ENCODE measurements at places on chromosomes 7 and 10.

DNA sequence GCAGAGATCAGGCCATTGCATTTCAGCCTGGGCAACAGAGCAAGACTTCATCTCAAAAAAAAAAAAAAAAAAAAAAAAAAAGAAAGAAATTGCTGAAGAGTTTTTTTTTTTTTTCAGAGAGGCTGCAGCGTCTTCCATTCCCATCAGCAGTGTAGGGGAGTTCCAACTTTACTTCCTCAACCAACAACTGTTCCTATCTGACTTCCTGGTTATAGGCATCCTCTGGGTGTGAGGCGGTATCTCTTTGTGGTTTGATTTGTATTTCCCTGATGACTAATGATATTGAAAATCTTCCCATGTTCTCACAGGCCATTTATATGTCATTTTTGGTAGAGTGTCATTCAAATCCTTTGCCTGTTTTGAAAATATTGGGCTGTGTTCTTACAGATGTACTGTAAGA, 40.2 kb downstream of the PRTFDC1 start:
- no peak for DNase-seq

- DNase-seq: no peak
Observed at GRCh38 chr7:101089876-101090275, 4.6 kb downstream of the TRIM56 start.

GRCh38 chr10:68305854-68306253, 26.0 kb upstream of the HNRNPH3 start:
- no peak for DNase-seq

GRCh38 chr10:122264436-122264835, 6.7 kb upstream of the BTBD16 start:
- no peak for DNase-seq

GRCh38 chr10:50360077-50360850, 108.9 kb upstream of the ASAH2 start:
- no peak for DNase-seq

GRCh38 chr10:5719546-5719945, 34.9 kb downstream of the TASOR2 start:
- no peak for DNase-seq

DNA sequence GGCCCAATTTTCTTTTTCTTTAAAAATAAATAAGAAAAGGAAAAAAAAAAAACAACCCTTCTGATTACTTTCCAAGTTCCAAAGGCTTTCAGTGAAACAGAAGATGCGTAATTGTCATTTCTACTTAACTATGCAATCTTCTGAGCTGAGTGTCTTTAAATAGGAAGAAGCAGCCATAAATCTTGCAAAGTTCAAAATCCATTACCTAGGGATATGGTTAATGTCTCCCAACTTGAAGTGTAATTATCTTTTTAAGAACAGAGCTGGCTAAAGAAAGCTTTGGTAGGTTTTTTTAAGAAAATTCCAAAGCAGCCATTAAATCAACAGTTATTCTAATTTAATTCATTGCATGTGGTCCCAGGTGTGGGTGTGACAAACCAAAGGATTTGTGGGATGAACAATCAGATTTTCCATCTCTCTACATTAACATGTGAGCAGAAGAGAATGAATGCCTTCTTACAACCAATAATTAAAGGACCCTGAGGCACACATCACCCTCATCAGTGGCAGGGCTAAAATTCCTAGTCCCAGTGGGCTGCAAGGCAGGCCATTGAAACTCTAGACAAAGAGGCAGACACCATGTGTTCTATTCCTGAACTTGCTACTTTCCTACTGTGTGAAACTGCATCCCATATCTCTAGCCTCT, 419.2 kb downstream of the REEP3 start:
- DNase-seq: peak; percentile 84

GRCh38 chr7:87316846-87317552, 28.5 kb upstream of the CROT start:
- no peak for DNase-seq

DNA sequence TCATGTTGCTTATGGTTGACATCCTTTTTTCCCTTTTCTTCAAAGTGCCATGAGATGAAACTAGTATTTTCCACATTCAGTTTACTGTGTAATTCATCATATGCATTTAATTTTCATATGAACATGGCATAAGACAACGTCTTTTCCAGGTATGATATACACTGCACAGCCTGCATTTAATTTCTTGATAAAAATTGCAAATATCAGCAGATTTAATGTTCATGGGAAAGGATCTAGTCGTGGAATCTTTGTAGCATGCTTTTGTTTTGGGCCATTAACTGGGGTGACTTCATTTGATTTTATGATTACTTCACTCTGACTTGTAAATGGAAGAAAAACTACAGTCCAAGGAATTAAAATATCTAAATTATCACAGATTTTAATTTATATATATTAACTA, 837.3 kb downstream of the IPMK start:
- no peak for DNase-seq

Data from SK-N-DZ (cell line).